ENCODE measurements at places on chromosomes 12 and 14. TPM values are rescaled to one million over a fixed set of nuclear protein-coding genes. Genes with fewer than 3 reads are reported as not detected.

- DNase-seq = no peak
Measured at GRCh38 chr14:74417611-74418010, 8.4 kb downstream of the SYNDIG1L start.

DNA sequence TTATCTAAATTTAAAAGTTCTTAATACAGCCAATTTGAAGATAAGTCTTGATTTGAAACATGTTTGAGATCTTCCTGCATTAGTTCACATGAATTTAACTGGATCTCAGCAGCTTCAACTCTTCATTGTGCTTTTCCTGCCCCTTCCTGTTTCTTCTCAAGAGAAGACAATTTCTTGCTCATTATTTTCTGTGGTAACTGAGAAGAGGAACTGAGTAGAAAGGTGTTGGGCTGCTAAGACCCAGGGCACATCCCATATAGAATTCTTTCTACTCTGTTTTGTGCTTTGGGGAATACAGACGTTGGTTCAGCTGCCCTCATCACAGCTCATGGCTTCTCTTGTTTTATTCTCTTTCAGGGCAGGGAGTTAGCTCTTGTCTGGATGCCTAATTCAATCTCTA is 110.2 kb downstream of the SNAPC1 start:
- DNase-seq = no peak

GRCh38 chr12:58969237-58969636 is 48.9 kb upstream of the LRIG3 start:
- DNase-seq = no peak

- no peak for DNase-seq
Measured at GRCh38 chr14:29717901-29718300, 209.7 kb downstream of the PRKD1 start.

DNA sequence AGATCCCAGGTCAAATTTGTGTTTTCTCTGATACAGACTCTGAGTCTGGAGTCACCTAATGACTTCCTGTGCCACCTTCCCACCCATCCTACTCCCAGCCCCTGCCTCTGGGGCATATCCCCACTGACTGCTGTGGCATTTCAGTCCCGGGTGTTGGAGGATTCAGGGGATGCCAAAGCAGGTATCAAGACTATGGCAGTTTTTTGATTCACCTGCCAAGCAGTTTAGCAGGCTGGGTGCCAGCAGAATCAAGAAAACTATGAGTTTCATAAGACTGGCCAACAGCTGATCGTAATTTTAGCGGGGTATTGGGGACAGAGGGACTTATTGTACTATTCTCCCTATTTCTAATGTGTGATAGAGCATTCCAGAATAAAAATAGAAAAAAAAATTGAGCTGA is 4.6 kb downstream of the PLEKHH1 start:
- no peak for DNase-seq

GRCh38 chr12:54370171-54370730 is 6.0 kb upstream of the GPR84 start:
- DNase-seq = peak; percentile 80

- DNase-seq = peak; percentile 35
Measured at GRCh38 chr12:31234955-31235867, 90.7 kb downstream of the SINHCAF start.

DNA sequence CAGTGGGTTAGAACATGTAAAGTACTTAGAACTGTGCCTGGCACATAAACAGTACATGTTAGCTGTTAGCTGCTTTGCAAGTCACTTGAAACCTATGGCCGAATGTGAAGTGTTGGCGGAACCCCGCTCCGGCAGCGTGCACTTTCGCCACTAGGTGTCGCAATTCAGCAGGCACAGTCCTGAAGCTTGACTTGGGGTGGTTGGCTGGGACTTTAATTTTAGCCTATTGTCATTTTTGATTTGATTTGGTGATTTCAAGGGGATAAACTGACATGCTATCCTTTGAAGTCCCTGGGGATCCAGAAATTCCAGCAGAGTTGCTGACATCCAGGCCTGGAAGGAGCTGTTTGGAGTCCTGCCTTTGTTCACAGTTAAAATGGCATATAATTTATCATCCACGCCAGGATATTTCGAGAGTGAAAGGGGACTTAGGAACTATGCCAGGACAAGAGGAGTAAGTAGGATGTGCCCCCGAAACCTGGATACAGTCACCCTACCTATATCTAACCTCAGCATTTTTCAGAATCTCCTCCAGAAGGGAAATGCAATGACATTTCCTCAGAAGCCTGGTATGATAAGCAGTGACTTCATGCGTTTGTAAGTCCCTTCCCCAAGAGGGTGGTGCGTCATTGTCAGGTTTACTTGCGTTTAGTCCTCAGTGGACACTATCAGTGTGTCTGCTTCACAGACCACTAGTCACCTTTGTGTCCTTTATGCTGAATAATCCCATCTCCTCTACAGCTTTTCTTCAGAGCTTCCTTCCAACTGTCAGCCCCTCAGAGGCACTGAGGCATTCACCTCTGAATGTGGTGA is 3.5 kb upstream of the TSPAN9 start:
- DNase-seq = peak; percentile 86

GRCh38 chr12:125289970-125290369 is 224.7 kb downstream of the AACS start:
- DNase-seq = no peak

GRCh38 chr12:76226397-76226796 is 121.8 kb downstream of the BBS10 start:
- DNase-seq = no peak

- no peak for DNase-seq
Measured at GRCh38 chr12:72282721-72283120, 10.6 kb downstream of the TRHDE start.

GRCh38 chr12:87280893-87281292 is 748.3 kb downstream of the C12orf50 start:
- no peak for DNase-seq

DNA sequence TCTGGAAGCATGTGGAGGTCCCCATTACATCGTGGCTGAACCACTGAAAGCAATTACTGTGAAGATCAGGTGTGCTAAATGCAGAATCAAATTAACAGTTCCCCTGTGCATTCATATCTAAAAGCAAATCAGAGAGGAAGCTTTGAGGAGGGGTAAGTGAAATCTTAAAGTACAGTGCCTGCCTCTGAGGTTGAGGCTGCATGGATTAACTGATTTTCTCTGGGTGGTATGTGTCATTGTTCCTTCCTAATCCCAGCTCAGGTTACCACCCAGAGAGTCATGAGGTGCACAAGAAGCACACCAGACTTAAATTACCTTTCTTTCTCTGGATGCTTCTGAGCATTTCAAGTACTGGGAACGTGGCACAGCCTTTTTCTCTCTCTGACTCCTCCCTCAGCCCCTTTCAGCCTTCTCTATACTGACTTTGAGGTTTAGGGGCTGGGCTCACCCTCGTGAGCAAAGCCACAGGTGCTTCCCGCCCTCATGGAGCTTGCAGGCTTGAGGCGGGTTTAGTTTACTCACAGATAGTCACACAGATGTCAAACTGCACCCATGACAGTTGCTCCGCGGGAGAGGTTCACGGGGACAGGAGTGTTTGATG is 237.6 kb upstream of the CRY1 start:
- DNase-seq = no peak

DNA sequence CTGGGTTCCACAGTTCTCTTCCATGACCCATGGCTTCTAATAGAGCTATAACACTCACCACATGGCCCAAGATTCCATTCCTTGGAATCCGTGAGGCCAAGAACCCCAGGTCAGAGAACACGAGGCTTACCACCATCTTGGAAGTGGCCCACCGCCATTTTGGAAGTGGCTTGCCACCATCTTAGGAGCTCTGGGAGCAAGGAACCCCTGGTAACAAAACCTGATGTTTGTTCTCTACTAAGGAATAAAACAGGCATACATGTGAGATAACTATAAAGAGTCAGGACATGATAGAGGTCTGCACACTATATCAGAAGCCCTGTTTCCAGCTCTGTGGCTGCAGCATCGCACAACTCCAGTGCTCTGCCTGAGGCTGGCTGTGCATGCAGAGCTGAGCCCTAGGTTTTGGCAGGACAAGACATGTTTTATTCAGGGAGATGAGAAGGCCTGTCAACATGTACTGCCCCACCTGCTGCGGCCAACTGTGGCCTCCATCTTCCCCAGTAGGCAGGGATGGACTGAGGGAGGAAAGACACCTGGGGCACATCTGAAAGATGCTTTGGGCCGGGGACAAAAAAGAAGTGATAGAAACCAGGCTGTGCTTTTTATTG is 344.9 kb downstream of the DAD1 start:
- no peak for DNase-seq

DNA sequence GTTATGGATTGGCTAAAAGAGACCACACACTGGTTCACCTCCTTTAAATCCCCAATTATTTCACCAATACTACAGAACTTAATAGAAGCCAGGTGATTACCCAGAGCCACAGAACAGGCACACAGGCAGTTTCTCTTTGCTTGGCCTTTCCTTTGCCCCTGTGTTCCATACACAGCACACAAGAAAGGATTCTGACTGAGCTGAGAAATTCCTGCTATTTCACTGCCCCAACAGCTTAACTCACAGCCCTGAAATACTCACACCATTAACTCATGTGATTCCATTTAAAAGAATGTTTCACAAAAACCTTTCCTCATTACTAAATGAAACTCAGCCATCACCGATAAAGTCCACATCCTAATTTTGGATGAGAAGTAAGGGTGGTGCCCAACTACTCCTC is 133.6 kb downstream of the MED13L start:
- no peak for DNase-seq

The PTGER2 gene
- 1.5 TPM for total RNA-seq

The PTPRO gene
- total RNA-seq = 1.5 TPM

The LHX5 gene
- not detected for total RNA-seq

The VRK1 gene
- 54.5 TPM for total RNA-seq

The FLRT2 gene
- total RNA-seq = 72.4 TPM

The ARHGEF40 gene
- 31.5 TPM for total RNA-seq

The TM7SF3 gene
- total RNA-seq = 42.1 TPM

The EIF5 gene
- total RNA-seq = 159 TPM
